ENCODE measurements at places on chromosomes 7 and 10.
A peak's percentile ranks its signal among the peaks of the same experiment; 100 is the strongest.

DNA sequence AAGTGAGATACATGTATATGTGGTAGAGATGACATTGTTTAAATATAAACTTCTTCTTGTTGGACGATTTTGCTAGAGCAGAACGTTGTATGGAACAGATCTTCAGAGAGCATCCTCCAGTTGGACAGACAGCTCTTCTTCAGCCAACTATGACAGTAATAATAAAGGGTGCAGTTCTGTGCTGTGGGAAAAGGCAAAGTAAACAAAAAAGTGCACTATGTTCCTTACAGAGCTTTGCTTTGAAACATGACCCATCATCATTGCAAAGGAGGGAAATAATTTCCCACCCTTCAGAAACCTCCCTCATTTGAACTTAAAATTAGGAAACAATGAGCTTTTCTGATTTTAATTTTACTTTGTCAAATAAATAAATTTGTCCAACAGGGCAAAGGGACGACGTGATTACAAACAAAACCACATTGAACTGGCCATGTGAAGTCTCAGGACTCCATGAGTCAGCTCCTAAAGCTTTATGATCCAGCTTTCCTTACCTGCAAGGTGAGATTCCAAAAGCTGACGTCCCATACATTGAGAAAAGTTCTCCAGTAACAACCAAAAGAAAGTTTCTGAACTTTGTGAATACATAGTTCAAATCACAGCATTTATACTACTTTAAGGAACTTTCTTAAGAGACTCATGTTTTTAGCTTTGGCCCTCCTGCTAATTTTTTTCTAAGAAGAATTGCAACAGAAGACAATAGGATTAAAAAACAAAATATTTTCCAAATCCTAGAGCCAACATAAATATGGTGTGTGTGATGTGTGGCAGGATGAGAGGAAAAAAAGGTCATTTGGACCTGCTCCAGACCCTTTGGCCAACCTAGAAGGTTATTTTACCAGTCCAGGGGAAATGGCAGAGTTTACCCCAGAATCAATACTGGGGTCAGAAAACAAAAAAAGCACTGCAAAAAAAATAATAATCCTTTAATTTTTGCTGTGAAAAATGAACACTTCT lies 565.4 kb upstream of the NRP1 start:
- no peaks in the 10 kb centered on the region for H3K4me1 ChIP-seq
- H3K27ac ChIP-seq: no peak overlapping the region
- no peaks in the 10 kb centered on the region for H3K27me3 ChIP-seq
- no peak overlapping the region for H3K4me3 ChIP-seq
- no peak for DNase-seq

- no peaks in the 10 kb centered on the region for H3K4me1 ChIP-seq
- H3K4me3 ChIP-seq: no peak overlapping the region
Measured at GRCh38 chr7:97842006-97842405, 30.2 kb downstream of the ASNS start.

DNA sequence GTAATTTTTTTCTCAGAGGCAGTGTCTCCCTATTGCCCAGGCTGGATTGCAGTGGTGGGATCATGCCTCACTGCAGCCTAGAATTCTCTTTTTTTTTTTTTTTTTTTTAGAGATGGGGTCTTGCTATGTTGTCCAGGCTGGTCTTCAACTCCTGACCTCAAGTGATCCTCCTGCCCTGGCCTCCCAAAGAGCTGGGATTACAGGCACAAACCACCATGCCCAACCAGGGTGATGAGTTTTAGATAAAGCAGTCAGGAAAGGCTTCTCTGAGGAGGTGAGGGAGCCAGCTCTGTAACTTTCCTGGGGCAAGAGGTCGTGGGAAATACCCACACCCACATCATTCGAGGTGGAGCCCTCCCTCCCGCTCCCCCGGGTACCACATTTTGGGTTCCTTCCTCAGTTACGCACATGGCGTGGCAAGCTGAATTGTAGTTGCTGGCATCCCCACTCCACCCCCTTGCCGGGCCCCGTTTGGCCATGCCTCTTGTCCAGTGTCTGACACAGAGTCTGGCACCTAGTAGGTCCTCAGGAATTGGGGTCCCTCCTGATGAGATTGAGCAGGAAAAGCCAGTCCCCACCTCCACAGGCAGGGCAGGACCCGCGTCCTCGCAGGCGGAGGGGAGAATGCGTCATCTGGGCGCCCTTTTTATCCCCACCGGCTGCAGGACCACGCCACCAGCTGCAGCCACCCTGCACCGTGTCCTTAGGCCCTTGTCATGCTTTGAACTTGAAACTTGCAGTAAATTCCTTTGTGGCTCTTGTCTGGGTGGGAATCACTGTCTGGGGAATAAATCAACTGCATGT lies 43.4 kb downstream of the CLIP2 start:
- H3K27ac ChIP-seq: no peak overlapping the region
- no peak for DNase-seq
- H3K27me3 ChIP-seq: no peaks in the 10 kb centered on the region
- H3K36me3 ChIP-seq: no peaks in the 10 kb centered on the region

DNA sequence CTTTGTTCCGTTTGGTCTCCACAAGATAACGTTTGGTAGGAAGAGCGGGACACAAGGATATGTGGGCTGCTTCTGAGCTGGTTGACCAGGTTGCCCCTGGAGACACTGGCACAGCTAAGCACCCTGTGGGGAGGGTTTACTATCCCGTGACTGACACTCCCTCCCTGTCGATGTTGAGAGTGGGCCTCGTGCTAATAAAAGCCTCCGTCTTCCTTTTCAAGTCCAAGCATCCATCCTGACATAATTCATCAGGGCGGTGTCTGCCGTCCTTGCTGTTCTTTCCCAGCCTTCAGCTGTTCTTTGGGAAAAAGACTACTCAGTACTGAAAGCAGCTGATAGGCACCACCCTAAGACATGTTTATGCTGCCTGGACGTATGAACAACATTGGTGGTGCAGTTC lies 49.6 kb downstream of the SHH start:
- peaks cover 31% of the 10 kb centered on the region for H3K36me3 ChIP-seq
- no peak for DNase-seq
- H3K27me3 ChIP-seq: no peaks in the 10 kb centered on the region
- peaks cover 30% of the 10 kb centered on the region for H3K4me1 ChIP-seq
- H3K4me3 ChIP-seq: no peak overlapping the region

DNA sequence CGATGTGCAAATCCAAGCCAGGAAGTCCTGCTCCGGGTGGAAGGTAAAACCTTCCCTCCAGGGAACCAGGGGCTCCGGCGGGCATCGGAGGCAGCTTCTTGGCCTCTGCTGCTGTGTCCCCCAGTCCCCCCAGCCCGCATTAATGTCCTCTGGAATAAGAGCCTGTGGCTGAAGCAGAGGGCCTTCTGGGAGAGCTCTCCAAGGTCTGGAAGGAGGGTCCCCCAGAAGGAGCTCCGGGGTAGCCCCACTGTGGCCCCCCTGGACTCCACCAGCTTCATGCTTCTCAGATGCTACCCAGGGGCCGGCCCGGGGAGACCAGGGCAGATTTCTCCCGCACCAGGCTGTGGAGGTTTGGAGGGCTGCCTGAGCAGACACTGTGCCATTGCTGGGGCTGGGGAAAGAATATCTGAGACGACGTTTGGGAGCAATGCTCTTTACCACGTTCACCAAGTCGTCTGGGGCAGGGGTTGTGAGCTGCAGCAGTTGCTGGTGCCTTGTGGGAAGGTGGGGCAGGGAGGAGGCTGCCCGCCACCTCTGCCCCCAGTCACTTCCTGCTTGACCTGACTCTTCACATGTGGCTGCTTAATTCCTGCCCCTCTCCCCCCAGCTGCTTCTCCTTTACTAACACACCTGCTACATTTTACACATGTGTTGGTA lies 8.3 kb downstream of the ZNF853 start:
- DNase-seq: peak; percentile 24
- no peak overlapping the region for H3K27ac ChIP-seq
- no peaks in the 10 kb centered on the region for H3K36me3 ChIP-seq

DNA sequence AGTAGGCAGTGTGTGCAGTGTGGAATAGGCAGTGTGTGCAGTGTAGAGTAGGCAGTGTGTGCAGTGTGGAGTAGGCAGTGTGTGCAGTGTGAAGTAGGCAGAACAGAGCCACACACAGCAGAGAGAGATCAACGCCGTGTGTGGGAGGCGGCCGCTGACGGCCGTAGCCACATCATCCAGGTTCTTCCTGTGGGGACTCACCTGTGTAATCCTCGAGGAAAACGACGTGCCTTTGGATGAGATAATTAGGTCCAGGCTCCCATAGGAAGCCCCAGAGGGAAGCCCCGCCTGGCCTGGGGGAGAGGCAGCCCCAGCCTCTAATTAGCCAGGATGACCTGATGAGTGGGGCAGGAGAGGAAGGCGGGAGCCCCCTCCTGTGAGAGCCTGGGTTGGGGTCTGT lies 25.4 kb downstream of the KNDC1 start:
- H3K36me3 ChIP-seq: no peaks in the 10 kb centered on the region
- H3K27me3 ChIP-seq: no peaks in the 10 kb centered on the region
- no peak overlapping the region for H3K27ac ChIP-seq
- no peak overlapping the region for H3K4me3 ChIP-seq

GRCh38 chr10:38147686-38148085 lies 53.5 kb downstream of the ZNF37A start:
- no peaks in the 10 kb centered on the region for H3K4me1 ChIP-seq
- no peaks in the 10 kb centered on the region for H3K36me3 ChIP-seq
- no peak overlapping the region for H3K27ac ChIP-seq
- no peak overlapping the region for H3K4me3 ChIP-seq

GRCh38 chr7:98467570-98468312 lies 66.9 kb upstream of the BAIAP2L1 start:
- no peak overlapping the region for H3K27ac ChIP-seq
- H3K27me3 ChIP-seq: no peaks in the 10 kb centered on the region
- H3K36me3 ChIP-seq: no peaks in the 10 kb centered on the region
- no peaks in the 10 kb centered on the region for H3K4me1 ChIP-seq
- DNase-seq: no peak

GRCh38 chr7:50226145-50226544 lies 78.4 kb upstream of the IKZF1 start:
- peaks cover 28% of the 10 kb centered on the region for H3K4me1 ChIP-seq
- no peaks in the 10 kb centered on the region for H3K36me3 ChIP-seq
- no peak overlapping the region for H3K4me3 ChIP-seq
- H3K27ac ChIP-seq: no peak overlapping the region
- no peaks in the 10 kb centered on the region for H3K27me3 ChIP-seq
- DNase-seq: no peak

DNA sequence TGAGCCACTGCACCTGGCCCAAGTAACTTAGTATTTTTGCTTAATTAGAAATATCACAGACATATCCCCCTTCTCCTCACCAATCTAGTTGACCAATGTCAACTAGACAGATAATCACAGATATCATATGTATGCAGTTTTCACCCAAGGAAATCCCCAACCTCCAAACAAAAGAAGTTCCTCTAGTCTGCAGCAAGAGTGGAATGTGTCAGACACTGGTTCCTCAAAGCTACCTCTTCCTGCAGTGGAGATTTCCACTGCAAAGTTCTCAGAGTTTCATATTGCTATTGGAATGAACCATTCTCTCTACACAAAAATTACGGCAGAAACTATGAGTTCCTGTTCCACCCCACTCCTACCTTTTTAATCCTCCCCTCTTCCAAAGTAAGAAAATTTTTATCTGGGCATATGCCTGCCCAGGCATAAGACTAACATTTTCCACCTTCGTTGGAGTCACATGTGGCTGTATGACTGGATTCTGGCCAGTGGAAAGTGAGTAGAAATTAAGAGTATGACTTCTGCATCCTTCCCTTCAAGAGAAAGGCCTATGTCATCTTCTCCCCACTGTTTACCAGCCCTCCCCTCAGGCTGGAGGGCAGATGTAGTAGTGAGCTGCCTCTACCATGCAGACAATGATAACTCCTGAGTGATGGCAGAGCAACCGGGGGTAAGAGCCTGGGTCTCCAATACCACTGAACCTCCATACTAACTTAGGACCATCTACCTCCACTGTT lies 103.0 kb downstream of the MYOF start:
- H3K4me3 ChIP-seq: no peak overlapping the region
- H3K27me3 ChIP-seq: no peaks in the 10 kb centered on the region
- H3K4me1 ChIP-seq: no peaks in the 10 kb centered on the region
- H3K36me3 ChIP-seq: no peaks in the 10 kb centered on the region

DNA sequence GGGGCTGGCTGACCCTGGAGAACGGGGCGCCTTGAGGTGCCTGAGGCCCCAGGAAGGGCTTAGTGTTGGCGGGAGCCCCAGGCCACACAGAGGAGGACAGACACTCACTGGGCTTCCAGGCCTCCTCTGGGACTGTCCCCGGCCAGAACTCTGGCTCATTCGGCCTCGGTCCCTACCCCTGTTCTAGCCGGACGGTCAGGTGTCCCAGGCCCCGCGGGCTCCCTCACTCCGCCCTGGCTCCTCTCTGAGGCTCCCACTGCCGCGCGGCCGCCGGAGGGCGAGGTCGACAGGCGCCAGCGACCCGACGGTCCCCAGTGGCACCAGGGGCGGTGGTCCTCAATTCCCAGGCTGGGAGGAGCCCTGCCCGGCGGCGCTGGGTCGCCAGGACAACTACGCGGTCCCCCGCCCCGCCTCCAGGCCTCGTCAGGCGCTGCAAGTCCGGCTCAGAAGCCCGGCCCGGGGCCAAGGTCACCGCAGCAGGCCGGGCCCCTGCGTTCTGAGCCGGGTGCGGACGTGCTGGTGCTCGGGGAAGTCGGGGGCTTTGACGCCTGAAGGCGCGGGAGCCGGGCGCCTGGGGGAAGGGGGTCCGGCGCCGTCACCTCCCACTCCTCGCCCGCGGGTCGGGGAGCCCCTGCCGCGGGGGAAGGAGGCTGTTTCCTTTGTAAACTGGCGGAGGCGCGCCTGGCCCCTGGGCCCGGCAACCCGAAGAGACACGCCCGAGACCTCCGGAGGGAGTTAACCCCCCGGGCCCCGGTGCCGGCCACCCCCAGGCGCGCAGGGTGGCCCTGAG lies 1.1 kb upstream of the PWWP2B start:
- peaks cover 17% of the 10 kb centered on the region for H3K4me1 ChIP-seq
- peak overlapping the region; percentile 43 for H3K27ac ChIP-seq
- H3K27me3 ChIP-seq: no peaks in the 10 kb centered on the region
- no peak overlapping the region for H3K4me3 ChIP-seq

DNA sequence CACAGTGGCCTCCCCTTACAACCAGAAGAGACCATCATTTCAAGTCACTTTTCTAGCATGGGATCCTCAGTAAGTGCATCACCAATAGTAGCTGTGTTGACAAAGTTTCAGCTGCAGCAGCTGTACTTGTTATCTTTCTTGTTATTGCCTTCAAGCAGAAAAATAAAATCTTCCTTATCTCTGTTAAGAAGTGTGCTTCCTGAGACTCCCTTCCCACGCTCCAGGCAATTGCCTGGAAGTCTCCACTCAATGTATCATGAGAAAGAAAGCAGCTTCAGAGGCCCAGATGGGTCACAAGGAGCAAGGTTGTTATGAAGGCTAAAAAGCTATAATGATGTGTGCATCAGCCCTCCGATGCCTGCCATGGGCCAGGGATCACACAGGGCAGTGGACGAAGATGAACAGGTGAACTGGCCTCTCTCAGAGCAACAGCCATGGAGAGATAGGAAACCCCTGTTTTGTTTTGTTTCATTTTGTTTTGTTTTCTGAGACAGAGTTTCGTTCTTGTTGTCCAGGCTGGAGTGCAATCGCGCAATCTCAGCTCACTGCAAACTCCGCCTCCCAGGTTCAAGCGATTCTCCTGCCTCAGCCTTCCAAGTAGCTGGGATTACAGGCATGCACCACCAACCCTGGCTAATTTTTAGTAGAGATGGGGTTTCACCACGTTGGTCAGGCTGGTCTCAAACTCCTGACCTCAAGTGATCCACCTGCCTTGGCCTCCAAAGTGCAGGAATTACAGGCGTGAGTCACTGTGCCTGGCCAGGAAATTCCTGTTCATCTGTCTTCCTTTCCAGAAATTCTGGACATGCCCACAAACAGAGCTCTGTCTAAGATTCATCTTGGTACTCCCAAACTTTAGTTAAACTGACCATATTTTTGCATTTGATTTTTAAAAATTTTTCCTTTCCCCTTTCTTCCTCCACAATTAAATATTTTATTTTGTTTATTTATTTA lies 340.5 kb downstream of the TNS3 start:
- no peaks in the 10 kb centered on the region for H3K4me1 ChIP-seq
- no peak overlapping the region for H3K27ac ChIP-seq
- no peaks in the 10 kb centered on the region for H3K36me3 ChIP-seq
- DNase-seq: no peak
- no peaks in the 10 kb centered on the region for H3K27me3 ChIP-seq
- H3K4me3 ChIP-seq: no peak overlapping the region
